Stimulated activated CD8-positive, alpha-beta memory T cell treated with anti-CD3 and anti-CD28 coated beads, Interleukin-2, amount 100 ng/mL, for 1 hour (primary cell): ENCODE measurements at places on chromosomes 5 and 9.

DNA sequence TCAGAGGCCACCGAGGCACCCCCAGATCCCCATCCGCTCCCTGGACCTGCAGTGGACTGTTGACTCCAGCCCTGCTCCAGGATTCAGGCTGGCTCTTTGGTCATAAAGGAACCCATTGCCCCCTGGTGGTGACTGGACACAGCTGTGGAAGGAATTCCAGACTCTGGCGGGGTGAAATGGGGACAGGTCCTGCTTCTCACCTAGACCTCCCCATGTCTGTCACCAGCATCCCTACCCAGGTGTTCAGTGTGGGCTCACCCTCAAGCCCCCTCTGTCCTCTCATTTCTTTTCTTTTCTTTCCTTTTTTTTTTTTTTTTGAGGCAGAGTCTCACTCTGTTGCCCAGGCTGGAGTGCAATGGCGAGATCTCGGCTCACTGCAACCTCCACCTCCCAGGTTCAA is 25.5 kb upstream of the STXBP1 start:
- no peak for DNase-seq

GRCh38 chr9:89400403-89401116 is 82.3 kb downstream of the SECISBP2 start:
- no peak for DNase-seq

- no peak for DNase-seq
Observed at GRCh38 chr5:37110135-37110534, 139.0 kb downstream of the CPLANE1 start.

GRCh38 chr5:180988592-180988991 is at the start of gene BTNL3:
Gene BTNL3, plus strand, starts transcription at chr5:180988846. Its CDS starts 183 bp downstream, at chr5:180989029.
- DNase-seq: no peak

DNA sequence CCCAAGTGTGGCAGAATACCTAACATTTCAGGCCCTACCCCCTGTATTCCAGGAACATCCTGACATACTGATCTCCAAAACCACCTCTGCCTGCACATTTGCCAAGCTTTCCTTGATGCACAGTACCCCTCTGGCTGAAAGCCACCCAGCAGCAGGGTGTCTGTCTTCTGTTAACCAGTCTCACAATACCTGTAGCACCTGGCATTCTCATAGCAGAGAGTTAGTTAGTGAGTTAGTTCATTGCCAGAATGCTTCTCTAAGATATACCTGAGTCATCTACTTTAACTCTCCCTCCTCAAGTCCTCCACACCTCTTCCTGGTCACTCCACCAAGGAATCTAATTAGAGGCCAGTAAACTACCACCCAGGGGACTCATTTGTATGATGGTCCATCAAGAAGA is 46.1 kb upstream of the IL7R start:
- DNase-seq: no peak

- no peak for DNase-seq
Observed at GRCh38 chr5:171315386-171315891, 6.4 kb downstream of the TLX3 start.

DNA sequence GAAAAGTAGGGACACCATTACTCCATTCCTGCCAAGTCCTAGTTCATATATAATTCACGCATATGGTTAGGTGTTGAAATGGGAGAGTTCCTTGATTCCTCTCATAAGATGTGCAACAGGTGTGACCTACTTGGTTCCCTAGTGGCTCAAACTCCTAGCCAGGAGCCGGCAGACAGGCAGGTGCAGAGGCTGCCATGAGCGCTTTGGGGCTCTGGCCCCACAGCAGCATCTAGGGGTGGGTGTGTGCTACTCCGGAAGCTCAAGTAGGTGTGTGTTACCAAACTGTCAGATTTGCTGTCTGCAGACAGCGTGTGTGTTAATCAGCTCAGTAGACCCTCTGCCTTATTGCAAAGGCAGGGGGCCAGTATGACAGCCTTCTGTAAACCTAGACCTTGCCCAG is 1652.4 kb upstream of the ACO1 start:
- DNase-seq: no peak

DNA sequence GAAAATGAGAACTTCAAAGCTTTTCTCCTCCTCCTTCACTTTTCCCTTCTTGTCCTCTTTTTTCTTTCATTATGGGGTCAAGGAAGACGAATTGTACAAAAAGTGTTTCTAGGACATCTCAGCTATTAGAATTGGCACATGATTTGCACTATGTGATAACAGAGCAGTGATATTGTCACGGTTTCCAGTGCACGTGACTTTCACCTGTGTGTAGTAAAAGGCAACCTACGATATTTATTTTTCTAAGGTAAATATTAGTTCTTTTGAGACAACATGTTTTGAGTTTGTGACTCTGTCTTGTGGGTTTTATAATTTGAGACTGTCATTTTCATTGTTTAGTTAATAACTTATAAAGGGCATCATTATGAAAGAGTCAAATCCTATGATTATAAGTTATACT is 213.1 kb downstream of the PSAT1 start:
- no peak for DNase-seq

- DNase-seq: no peak
Observed at GRCh38 chr9:135215571-135216161, 128.2 kb downstream of the OLFM1 start.

- DNase-seq: no peak
Observed at GRCh38 chr9:132546148-132547051, 36.0 kb upstream of the BARHL1 start.

GRCh38 chr9:99515093-99515492 is 293.0 kb downstream of the SEC61B start:
- no peak for DNase-seq

DNA sequence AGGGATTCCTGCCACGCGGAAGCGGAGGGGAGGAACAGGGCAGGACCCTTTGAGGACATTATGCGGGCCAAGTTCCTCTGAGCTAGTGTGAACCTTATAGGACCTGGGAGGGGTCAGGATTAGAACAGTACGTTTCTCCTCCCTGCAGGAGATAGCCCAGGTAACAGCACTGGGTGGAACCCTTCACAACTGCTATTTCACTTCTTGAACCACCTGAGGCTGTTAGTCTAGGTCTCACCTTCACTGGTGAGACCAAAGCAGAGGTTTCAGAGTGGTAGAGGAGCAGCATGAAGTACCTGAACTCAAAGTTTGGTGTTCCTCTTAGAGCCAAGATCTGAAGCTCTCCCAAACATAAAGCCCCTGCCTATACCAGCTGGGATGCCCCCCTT is 832 bp downstream of the EIF4EBP3 start:
- DNase-seq: no peak

DNA sequence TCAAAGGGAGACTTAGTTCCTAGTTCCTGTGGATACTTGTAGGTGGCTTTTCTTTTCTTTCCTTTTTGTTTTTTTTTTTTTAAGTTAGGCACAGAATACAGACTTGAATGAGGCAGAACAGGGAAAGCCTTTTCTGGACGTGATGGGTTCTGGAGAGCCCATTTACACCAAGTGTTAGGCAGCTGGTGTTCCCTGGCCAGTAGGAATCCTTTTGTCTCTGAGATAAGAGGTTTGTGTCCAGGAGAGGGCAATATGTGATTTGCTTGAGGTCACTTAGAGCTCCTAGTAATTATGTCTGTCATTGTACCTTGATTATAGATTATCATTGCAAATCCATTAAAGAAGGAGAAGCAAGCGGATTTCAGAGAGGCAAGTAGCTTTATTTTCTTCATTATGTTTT is 9.1 kb downstream of the MEGF10 start:
- no peak for DNase-seq

GRCh38 chr5:58149746-58150145 is 310.1 kb downstream of the PLK2 start:
- DNase-seq: no peak

- DNase-seq: no peak
Observed at GRCh38 chr9:137607141-137607857, 1.8 kb downstream of the ARRDC1 start.

- DNase-seq: no peak
Observed at GRCh38 chr5:154850255-154851062, at the start of gene FAXDC2. Gene FAXDC2, minus strand, starts transcription at chr5:154850603. Its CDS starts 12,425 bp downstream, at chr5:154838178.

DNA sequence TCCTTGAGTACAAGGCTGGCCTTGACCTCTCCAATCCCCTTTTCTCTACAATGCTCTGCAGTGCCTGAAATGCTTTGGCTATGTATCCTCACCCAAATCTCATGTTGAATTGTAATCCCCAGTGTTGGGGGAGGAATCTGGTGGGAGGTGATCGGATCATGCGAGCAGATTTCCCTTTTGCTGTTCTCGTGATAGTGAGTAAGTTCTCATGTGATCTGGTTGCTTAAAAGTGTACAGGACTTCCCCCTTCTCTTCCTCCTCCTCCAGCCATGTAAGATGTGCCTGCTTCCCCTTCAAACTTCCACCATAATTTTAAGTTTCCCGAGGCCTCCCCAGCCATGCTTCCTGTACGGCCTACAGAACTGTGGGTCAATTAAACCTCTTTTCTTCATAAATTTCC is 28.5 kb upstream of the AKNA start:
- no peak for DNase-seq

GRCh38 chr9:103116246-103116645 is 121.1 kb downstream of the CYLC2 start:
- no peak for DNase-seq

- no peak for DNase-seq
Observed at GRCh38 chr9:134719331-134719730, 77.7 kb downstream of the COL5A1 start.

DNA sequence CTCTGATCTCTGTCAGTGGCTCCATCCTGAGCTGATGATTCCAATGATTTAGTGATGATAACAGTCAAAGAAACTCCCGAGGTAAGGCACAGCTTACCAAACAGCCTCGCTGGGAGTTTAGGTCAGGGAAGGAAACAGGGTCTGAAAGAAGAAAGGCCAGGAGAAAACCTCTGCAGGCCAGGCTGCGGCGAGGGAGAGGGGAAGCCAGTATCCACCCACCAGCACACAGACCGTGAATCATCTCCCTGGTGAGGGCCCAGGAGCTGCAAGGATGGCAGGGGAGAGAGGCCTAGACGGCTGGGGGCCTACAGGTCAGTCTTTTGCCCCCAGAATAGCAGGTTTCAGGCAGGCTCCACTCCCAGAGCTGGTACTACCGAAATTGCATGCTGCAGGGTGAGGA is 590.5 kb downstream of the CCDC171 start:
- DNase-seq: no peak

GRCh38 chr5:154478752-154479159 is 729 bp upstream of the HAND1 start:
- DNase-seq: no peak

DNA sequence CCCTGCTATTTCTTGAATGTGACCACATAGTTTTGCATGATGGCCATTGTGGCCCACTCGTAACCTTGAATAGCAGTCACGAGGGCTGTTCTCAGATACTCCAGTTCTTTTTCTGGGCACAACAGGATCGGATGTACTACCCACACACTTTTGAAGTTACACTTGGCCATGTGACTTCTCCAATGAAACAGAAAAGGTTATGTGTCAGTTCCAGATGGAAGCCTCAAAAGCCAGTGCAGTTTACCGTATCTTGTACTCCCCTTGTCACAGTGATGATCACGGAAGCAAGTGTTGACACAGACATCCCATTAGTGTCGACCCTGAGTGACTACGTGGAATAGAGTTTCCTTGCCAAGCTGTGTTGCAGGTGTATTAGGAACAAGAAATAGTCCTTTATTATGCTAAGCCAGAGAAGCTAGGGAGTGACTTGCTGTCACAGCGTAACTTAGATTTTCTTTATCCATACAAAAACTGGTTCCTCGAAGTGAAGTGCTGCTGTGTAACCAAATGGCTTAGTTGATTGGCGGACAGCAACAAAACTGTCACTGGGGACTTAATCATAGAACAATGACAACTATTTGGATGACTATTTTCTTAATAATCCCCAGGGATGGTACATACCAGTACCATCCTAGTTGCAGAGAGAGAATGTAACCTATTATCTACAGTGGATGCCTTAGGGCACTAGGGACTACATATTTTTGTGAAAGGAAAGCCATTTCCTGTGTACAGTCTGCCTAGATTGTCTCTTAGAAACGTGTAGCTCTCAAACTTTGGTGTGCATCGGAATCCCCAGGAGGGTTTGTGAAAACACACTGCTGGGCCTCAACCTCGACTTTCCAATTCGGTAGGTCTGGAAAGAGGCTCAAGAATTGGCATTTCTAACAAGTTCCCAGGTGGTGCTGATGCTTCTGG is 90.1 kb upstream of the DMRT1 start:
- no peak for DNase-seq

- DNase-seq: no peak
Observed at GRCh38 chr9:128627906-128628305, 28.7 kb downstream of the DYNC2I2 start.

DNA sequence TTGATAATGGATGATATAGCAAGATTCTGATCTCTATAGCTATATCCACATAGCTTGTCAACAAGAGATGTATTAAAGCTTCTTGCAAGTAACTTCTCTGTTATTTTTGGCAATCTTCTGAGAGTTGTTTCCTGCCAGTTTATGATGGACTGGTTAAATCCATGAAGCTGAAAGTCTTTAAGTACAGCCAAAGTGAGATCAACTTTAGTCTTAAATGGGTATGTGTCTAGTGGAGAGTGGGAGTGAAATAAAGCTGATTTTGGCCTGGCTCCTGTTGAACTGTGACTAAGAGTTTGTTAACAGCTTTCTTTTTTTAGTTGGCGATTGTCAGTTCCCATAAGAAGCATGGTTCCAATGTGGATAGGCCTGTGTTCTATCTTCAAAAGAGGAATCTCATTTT is 350.9 kb upstream of the PCSK5 start:
- DNase-seq: no peak

GRCh38 chr5:59222687-59223511 is 640.0 kb downstream of the RAB3C start:
- DNase-seq: no peak

DNA sequence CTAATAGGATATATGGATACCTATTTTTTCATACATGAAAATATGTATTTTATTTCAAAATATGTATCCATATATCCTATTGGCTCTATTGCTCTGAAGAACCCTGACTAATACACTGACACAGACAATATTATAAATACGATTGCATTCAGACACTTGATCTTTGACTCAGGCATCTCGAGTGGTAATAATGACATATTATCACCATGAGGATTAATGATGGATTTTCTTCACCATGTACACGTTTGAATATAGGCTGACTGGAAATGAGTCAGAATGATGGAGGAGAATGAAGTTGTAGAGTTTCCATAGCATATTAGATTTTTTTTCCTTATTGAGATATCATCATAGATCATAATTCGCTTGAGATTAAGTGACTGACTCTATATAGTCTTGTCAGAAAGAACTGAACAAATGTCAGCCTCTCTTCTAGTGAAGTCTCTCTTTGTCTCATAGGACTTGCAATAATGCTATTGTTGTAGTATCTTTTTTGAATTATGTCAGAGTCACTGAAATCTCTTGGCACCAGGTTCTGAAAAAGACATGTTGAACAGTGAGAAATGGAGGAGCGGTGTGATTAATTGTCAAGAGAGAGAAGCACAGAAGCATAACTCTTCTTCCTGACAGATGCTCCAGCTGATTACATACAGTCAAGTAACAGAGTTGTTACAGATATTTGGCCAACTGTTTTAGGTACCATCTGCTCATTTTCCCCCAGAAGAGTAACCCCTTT is 41.4 kb upstream of the SLCO6A1 start:
- no peak for DNase-seq

- DNase-seq: no peak
Observed at GRCh38 chr9:89154651-89155336, 23.8 kb downstream of the SHC3 start.

GRCh38 chr5:161530700-161531099 is 15.8 kb downstream of the GABRB2 start:
- DNase-seq: no peak

GRCh38 chr5:97529354-97529985 is 346.4 kb upstream of the RIOK2 start:
- no peak for DNase-seq
